Fibroblast of the aortic adventitia (primary cell): ENCODE measurements at places on chromosomes 3 and 15.

DNA sequence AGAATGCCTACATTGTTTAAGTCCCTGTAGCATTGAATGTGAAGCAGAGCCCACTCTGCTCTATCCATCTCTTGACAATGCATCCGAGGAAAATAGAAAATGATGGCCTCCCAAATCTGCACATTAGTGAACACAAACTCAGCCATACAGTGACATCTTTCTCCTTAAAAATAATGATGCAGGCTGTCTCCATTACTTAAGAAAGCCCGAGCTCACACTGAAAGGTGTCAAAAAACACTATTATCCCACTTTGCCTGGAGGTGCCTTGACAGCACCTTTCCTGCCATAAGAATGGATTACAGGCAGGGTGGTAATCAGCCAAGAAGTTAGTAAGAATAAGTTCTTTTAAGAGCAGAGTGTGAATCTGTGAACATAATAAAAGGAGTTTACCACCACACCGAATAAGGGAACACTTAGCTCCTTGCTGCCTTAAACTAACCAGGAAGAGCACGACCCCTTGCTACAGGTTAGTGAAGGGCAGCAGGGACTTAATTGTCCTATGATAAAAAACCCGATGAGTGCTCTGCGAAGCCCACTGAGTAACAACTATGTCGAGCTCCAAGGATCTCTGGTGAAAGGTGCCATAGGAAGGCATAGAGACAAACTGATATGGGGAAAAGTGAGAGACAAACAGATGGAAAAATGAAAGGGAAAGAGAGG is 123.2 kb upstream of the TUSC7 start:
- DNase-seq = no peak

GRCh38 chr3:42068303-42069088 is 22.7 kb upstream of the TRAK1 start:
- DNase-seq = no peak

DNA sequence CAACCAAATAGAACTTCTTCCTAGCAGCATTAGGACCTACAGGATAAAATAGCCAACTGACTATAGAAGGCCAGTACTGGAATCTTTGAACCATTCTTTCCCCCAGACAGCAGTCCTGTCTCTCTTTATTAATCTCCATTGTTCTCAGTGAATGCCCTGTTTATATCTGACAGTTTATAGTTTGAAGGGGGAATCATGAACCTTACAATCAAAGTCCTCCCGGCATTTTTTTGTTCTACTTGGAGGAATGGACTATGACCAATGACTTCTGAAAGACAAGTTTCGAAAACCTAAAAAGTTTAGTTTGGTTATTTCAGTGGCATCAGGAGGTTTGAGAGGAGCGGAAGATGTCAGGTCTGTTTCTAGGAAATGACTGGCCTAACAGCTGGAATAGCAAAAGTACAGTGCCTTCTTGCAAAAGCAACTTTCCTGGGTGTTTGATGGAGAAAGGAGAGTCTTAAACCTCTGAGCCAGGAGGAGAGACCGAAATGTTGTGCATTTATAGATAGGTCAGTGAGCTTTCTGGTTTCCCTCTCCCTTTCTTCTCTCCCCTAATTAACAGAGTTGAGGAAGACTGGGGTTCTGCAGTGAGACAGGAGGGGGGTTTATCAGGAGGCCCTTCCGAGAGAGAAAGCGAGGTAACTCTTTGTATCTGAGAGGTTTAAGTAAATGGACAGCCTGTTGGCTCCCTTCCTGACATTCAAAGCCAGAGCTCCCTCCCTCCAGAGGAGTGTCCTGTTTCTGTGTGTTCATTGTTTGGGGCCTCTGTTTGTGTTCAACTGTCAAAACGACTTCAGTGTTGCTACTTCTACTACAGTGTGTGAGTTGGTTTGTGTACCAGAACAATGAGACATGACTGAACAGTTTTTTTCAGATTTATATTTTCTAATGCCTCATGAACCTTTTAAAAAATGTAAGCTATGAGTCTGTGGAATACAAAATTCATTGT is 383.0 kb upstream of the RARB start:
- no peak for DNase-seq

GRCh38 chr3:100609963-100610362 is 562 bp downstream of the ADGRG7 start:
- DNase-seq = no peak

GRCh38 chr3:168141405-168141998 is 45.8 kb upstream of the GOLIM4 start:
- no peak for DNase-seq

GRCh38 chr3:105083945-105084344 is 282.8 kb upstream of the ALCAM start:
- DNase-seq = no peak

DNA sequence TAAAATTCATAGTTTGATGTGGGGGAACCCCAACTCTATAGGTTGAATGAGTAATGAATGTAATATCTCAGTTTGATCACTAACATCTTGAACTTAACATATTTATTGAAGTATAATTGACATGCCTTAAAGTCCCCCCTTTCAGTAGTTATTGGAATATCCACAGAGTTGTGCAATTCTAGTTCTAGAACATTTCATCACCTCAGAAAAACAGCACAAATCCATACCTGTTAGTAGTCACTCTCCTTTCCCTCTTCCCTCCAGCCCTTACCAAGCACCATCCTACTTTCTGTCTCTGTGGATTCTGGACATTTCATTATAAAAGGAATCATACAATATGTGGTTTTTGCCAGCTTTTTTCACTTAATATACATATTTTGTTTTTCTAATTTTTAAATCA is 8.7 kb upstream of the NIT2 start:
- DNase-seq = no peak

GRCh38 chr3:160473978-160474377 is 24.4 kb upstream of the TRIM59 start:
- peak; percentile 97 for DNase-seq

DNA sequence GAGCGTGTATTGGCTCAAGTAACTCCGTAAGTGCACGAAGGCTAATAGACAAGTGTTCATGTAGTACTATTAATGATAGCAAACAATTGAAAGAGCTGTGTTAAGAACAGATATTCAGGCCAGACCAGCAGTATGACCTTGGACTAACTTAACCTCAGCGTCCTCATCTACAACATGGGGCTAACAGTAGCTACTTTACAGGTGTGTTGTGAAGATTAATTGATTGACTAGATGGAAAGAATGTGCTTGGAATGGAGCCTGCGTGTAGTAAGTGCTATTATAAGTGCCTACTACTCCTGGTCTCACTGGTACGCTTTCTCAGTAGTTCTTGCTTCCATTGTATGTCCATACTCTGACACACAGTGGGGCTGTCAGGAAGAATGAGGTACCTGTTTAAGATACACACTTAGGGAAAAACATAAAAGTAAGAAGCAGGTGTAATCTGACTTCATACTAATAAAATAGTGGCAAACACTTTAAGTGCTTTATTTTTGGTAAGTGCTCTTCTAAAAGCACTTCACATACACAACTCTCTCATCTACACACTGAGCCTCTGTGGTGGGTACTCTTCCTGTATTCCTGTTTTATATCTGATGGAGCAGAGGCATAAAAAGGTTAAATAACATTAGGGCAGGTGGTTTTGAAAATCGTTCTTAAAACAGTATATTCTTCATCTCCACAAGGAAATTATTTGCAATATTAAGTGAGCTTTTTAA is 24.3 kb upstream of the FBXL22 start:
- DNase-seq = no peak

DNA sequence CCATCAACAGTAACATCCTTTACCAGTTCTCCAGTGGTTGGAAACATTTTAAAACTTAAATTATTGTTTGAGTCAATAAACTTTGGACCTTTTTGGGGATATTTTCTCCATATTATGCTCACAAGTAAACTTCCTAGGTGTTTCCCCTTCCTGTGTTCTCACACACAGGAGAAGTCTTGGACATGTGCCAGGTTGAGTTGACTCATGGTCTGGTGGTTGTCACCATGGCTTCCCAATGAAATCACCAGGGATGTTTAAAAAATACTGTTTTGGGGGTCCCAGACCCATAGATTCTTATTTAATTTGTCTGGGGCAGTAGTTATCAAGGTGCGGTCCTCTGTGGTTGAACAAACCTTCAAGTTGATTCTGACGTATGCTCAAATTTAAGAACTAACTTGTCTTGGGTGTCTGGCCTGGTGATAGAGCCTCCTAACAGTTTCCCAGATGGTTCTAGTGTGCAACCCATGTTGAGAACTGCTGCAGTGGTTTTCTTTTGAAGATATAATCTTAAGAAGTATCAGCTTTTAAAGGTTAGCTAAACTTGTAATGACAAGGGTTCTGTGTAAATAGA is 291.8 kb downstream of the EDEM1 start:
- DNase-seq = peak; percentile 0

- DNase-seq = peak; percentile 100
Observed at GRCh38 chr15:90560229-90560776, 30.6 kb downstream of the CRTC3 start.

GRCh38 chr3:58568572-58569286 is 8.5 kb downstream of the FAM107A start:
- peak; percentile 80 for DNase-seq

GRCh38 chr3:5929027-5929426 is 741.5 kb downstream of the EDEM1 start:
- no peak for DNase-seq

GRCh38 chr3:43285644-43286043 is 696 bp upstream of the SNRK start:
- no peak for DNase-seq

DNA sequence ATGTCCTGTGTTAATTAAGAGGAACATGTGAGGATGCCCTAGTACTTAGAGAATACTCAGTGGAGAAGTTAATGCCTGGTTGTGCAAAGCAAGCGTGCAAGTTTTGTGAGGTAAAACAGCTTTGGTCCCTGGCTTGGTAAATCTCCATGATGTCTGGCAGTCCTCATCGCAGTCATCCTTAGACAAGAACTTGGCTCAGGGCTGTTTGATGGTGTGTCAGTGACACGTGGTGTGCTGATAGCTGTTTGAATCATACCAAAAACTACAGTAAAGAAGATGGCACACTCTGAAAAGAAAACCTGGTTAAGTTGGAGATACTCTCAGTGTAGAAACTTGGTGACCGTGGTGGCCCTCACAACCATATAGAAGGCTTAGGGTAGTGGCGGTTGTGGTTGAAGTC is 361.7 kb downstream of the FEZF2 start:
- peak; percentile 56 for DNase-seq

DNA sequence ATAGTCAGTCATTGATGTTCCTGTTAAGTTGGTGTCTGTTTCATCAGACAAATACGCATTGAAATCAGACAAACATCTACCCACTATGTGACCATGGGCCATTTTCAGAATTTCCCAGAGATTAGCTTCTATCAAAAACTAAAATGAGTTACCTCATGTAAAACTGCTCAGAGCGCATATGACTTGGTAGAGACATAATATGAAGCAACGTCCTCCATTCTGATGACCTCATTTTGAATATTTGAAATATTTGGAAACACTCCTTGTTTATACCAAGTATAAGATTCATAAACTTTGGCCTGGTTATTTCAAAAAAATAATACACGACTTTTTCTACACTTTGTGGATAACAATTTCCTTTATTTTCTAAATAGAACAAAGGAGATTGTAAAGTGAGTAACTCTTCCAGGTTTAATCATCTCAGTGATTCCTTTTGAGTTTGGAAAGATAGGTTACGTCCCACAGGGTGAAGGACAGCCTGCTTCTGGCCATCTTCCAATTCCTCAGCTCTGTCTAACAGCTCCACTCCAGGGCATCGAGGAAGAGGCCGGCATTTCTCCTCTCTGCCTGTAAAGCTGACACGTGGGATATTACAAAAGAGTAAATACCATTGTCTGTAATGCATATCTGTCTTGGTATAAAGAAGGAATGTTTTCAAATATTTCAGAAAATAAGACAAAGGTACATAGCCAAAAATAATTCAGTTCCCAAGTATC is 122.6 kb downstream of the CADM2 start:
- DNase-seq = no peak

DNA sequence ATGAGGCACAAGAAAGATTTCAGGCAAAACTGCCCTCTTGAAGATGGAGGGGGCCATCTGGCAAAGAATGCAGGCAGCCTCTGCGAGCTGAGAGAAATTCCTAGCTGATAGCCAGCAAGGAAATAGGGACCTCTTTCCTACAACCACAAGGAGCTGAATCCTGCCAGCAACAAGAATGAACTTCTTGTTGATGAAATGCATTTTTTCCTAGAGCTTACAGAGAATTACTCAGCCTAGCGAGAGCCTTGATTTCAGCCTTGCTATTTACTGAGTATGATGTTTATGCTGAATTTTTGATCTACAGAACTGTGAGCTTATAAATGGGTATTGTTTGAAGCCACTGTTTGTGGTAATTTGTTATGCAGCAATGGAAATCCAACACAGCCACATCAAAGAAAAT is 148.5 kb upstream of the NAALADL2 start:
- peak; percentile 40 for DNase-seq

DNA sequence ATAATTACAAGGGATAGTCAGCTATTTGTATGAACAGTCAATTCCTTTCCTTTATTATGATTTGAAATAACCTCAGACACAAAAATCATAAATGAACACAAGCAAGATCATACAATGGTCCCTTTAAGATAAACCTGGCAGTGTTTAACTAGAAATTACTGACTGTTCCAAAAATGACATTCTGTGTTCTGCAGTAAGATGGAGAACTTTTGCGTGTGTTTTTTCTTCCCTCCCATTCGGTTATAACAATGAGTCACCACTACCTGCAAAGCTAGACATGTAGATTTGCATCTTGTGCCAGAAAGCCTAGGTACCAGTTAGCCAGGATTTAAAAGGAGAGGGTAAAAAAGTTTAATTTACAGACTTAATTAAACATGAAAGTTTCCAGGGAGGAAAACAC is 248.2 kb upstream of the ADAMTS9 start:
- no peak for DNase-seq

- DNase-seq = no peak
Observed at GRCh38 chr3:68958932-68959331, 26.6 kb upstream of the TAFA4 start.

DNA sequence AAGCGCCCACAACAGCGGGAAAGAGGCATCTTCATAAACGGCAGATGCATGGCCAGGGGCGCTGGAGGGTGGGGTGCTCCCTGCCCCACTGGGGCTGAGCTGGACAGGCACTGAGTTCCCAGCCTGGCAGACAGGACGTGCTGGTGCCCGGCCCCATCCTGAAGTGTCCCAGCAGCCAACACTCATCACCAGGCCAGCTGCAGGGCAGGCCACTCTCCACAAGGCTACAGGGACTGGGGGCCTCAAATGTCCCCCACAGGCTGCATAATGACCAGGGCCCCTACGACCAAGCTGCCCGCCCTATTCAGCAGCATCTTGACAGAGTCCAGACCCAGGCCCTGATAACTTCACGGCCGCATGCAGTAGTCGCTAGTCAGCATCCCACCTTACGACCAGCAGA is 124.1 kb upstream of the IQSEC1 start:
- DNase-seq = no peak

GRCh38 chr15:69319384-69320375 is 21.0 kb downstream of the PAQR5 start:
- no peak for DNase-seq

- no peak for DNase-seq
Observed at GRCh38 chr3:65843732-65844131, 195.0 kb downstream of the MAGI1 start.

GRCh38 chr15:94026458-94027304 is 204.7 kb upstream of the MCTP2 start:
- peak; percentile 95 for DNase-seq

- DNase-seq = no peak
Observed at GRCh38 chr15:34854232-34854631, 58.9 kb upstream of the ACTC1 start.
